ENCODE measurements at places on chromosomes 6 and 20. TPM values are rescaled to one million over a fixed set of nuclear protein-coding genes. Genes with fewer than 3 reads are reported as not detected.

DNA sequence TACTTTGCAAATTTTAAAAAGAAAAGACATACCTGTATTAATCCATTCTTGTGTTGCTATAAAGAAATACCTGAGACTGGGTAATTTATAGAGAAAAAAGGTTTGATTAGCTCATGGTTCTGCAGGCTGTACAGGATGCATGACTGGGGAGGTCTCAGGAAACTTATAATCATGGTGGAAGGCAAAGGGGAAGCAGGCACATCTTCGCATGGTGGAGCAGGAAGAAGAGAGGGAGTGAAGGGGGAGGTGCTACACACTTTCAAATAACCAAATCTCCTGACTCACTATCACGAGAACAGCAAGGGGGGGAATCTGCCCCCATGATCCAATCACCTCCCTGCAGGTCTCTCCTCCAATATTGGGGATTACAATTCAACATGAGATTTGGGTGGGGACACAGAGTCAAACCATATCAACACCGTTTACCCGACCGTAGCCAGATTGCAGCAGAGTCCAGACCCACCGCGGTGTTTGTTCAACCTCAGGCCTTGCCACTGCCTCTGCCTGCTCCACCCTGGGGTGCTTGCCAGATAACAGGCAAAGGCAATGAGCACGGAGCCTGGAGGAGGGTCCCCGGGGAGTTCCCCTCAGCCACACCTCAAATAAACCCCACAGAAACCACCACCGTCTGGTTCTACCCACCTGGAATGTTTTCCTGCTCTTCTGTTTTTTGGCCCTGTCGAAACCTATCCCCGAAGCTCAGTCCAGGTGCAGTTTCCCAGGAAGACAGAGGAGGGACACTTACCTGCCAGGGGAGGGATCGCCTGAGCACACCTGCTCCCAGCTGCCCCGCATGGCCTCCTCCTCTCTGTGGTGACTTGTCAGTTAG is 142.2 kb upstream of the AFDN start:
- DNase-seq, result no peak

- DNase-seq, result no peak
Measured at GRCh38 chr20:59015411-59015810, 3.8 kb upstream of the TUBB1 start.

DNA sequence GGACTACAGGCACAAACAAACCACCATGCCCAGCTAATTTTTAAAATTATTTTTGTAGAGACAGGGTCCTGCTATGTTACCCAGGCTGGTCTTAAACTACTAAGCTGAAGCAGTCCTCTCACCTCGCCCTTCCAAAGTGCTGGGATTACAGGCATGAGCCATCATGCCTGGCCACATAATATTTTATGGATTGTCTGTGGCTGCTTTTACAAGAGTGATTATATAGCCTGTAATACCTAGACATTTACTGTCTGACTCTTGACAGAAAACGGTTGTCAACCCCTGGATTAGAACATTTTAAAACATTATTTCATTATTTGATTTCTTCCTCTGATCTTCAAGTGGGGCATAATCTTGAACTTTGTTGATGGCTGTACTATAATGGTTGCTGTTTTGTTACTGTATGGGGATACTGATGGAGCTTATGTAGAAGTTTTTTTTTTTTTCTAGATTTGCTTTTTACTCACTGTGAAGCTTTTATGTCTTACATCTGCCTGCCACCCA is 14.3 kb downstream of the PARD6B start:
- no peak for DNase-seq

Gene LHFPL5
- not detected for total RNA-seq

- DNase-seq, result no peak
Measured at GRCh38 chr6:7154341-7155139, 46.8 kb downstream of the RREB1 start.

DNA sequence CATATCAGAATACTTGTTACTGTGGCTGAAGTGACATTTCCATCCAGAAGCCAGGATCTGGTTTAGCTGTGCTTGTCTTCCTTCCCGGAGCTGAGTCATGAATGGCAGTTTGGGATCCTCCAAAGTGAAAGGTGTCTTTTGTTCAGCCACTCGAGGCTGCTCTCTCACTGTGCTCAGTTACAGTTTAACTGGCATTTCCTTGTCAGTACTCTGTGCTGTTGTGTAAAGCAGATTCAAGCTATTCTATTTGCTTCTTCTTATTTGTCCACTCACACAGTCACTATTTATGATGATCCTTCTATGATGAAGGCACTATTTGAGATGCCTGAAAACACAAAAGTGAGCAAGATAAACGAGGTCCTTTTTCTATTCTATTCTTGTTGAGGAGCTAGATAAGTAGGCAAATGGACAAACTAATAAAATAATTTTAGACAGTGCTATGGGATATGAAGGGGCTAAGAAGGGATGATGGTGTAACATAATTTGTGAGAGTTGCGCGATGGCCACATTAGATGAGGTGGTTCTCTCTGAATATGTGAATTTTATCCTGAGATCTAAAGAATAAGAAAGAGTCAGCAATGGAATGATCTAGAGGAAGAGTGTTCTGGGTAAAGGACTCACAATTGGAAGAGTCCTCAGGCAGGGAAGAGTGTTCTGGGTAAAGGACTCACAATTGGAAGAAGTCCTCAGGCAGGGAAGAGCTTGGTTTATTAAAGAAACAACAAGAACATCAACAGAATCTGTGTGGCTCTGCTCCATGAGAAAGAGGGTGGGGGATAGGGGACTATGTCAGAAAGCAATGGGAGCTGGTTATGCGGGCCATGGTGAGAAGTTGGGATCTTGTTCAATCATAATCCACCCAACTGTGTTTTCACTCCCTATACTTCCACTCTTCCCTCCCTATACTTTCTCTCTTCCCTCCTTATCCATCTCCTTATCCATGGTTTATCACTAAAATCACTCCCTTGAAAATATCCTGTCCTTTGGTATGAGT is 40.1 kb downstream of the CYP24A1 start:
- DNase-seq, result peak; percentile 55

Data from SJSA1 (cell line).